ENCODE measurements at places on chromosomes 1 and 21. TPM values are rescaled to one million over a fixed set of nuclear protein-coding genes. Genes with fewer than 3 reads are reported as not detected.
A peak's percentile ranks its signal among the peaks of the same experiment; 100 is the strongest.

GRCh38 chr1:21874328-21874727 lies 62.3 kb downstream of the LDLRAD2 start:
- no peak overlapping the region for H3K4me3 ChIP-seq
- no peak overlapping the region for H3K27ac ChIP-seq
- DNase-seq = no peak
- no peaks in the 10 kb centered on the region for H3K36me3 ChIP-seq
- no peaks in the 10 kb centered on the region for H3K27me3 ChIP-seq

DNA sequence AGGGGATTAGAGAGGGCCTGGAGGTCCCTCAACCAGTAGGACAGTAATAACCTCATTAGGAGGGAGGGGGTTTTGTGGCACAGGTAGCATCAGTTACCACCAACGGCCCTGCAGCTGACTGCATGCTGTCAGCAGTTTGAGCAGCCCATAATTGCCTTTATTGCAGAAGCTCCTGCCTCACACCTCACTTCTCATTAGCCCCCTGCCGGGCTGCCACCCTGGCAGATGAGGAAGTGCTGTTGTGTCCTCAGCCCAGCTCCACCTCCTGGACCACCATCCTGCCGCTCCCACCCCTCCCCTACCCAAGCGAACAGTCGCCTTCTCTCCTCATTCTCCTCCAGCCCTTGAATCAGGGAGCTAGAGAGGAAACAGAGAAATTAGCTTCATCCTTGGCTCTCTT lies 237.4 kb downstream of the LMX1A start:
- no peaks in the 10 kb centered on the region for H3K36me3 ChIP-seq
- peaks cover 14% of the 10 kb centered on the region for H3K4me1 ChIP-seq
- H3K27ac ChIP-seq = no peak overlapping the region
- H3K4me3 ChIP-seq = no peak overlapping the region
- DNase-seq = no peak

GRCh38 chr1:22925111-22925510 lies 47.6 kb downstream of the LACTBL1 start:
- no peak overlapping the region for H3K27ac ChIP-seq
- no peak for DNase-seq
- H3K27me3 ChIP-seq = no peaks in the 10 kb centered on the region
- H3K36me3 ChIP-seq = no peaks in the 10 kb centered on the region

LRRC53 gene
- not detected for total RNA-seq

- no peak for DNase-seq
- H3K4me3 ChIP-seq = no peak overlapping the region
- H3K27ac ChIP-seq = peak overlapping the region; percentile 53
- H3K4me1 ChIP-seq = peaks cover 35% of the 10 kb centered on the region
- no peaks in the 10 kb centered on the region for H3K36me3 ChIP-seq
- H3K27me3 ChIP-seq = no peaks in the 10 kb centered on the region
These were observed 108.6 kb upstream of the ERRFI1 start for GRCh38 chr1:8134546-8135235.

GRCh38 chr1:218674280-218674773 lies 329.2 kb downstream of the TGFB2 start:
- no peak overlapping the region for H3K27ac ChIP-seq
- no peak overlapping the region for H3K4me3 ChIP-seq
- 0 out of 2 replicates have a peak, but pooled peaks cover 5% of the 10 kb centered on the region for H3K4me1 ChIP-seq
- no peaks in the 10 kb centered on the region for H3K27me3 ChIP-seq
- DNase-seq = peak; percentile 58

DNA sequence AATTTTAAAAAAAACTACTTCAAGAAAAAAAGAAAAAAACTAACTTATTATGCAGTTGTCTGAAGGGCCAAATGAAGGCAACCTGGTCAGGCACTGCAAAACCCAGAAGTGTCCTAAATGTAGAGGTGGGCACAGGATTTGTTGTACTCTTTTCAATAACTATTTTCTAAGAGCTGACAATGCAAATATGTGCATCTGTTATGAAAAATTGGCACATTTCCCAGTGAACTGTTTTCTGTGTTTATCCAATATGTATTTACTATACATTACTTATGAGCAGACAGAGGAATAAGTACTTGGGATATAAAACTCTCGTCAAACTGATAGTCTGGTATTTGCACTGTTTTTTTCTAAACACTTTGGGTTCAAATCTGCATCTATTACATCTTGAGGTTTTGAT lies 188.0 kb upstream of the C21orf91 start:
- no peaks in the 10 kb centered on the region for H3K36me3 ChIP-seq
- H3K27ac ChIP-seq = no peak overlapping the region
- no peak for DNase-seq

GRCh38 chr1:97424209-97424608 lies 496.6 kb downstream of the DPYD start:
- H3K36me3 ChIP-seq = no peaks in the 10 kb centered on the region
- H3K27ac ChIP-seq = no peak overlapping the region
- H3K4me1 ChIP-seq = no peaks in the 10 kb centered on the region
- H3K4me3 ChIP-seq = no peak overlapping the region
- no peaks in the 10 kb centered on the region for H3K27me3 ChIP-seq

ARID4B gene
- 16.8 TPM for total RNA-seq

DNA sequence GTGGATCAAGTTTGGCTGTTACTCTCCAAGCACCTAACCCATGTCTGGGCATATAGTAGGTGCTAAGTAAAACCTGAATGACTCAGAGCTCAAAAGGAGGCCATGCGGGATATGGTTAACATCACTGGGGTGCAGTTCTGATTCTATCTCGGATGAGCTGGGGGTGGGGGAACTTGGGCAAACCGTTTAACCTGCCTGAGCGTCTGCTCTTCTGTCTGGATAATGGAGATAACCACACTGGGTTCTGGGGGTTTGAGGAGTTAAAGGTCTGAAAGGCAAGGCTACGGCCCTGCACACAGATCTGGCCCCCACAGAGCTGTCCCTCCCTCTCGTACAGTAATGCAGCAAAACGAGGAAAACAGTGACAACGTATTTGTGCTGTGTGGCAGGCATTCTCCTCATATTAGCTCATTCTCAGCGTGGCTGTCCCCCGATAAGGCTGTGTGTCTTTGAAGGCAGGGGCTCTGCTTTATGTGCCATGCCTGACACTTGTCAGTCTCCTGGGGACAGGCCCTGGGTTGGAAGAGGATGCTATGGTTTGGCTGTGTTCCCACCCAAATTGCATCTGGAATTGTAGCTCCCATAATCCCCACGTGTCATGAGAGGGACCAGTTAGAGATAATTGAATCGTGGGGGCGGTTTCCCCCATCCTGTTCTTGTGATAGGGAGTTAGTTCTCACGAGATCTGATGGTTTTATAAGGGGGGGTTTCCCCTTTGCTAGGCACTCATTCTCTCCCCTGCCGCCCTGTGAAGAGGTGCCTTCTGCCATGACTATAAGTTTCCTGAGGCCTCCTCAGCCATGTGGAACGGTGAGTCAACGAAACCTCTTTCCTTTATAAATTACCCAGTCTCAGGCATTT lies 6.8 kb upstream of the ALDH4A1 start:
- H3K27me3 ChIP-seq = no peaks in the 10 kb centered on the region
- H3K4me3 ChIP-seq = no peak overlapping the region
- peaks cover 39% of the 10 kb centered on the region for H3K36me3 ChIP-seq
- H3K4me1 ChIP-seq = peaks cover 11% of the 10 kb centered on the region

OLFML2B gene
- 1.4 TPM for total RNA-seq

GRCh38 chr1:218700666-218701065 lies 355.5 kb downstream of the TGFB2 start:
- H3K27ac ChIP-seq = no peak overlapping the region
- peaks cover 22% of the 10 kb centered on the region for H3K4me1 ChIP-seq
- H3K4me3 ChIP-seq = no peak overlapping the region
- no peaks in the 10 kb centered on the region for H3K27me3 ChIP-seq
- H3K36me3 ChIP-seq = no peaks in the 10 kb centered on the region
- DNase-seq = no peak

DNA sequence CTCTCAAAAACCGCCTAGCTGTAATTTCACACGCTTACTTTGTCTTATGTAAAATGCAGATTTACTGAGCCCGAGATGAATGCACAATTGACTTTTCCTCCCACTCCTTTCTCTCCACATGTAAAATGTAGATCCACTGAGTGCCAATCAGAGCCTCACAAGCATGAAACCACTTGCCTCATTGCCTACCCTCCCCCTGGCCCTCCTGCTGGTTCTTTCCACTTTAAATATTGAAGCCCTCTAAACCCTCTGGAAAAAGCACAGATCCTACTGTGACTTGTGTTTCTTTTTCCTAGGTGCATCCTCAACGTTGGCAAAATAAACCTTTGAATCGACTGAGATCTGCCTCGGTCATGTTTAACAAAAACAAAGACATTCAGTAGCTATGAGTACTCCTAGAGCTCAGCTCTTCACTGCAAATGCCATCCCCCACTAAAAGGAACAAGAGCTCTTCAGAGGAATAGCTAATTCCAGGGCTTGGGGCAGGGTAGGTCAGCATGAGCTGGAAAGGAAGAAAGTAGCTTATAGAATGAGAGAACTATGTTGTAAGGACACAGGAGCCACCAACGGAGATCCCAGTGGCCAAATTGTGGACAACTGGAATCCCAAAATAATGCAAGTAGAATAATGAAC lies 365.5 kb upstream of the RUNX1 start:
- no peaks in the 10 kb centered on the region for H3K27me3 ChIP-seq
- no peak overlapping the region for H3K4me3 ChIP-seq
- no peak overlapping the region for H3K27ac ChIP-seq
- H3K36me3 ChIP-seq = no peaks in the 10 kb centered on the region
- no peaks in the 10 kb centered on the region for H3K4me1 ChIP-seq

DNA sequence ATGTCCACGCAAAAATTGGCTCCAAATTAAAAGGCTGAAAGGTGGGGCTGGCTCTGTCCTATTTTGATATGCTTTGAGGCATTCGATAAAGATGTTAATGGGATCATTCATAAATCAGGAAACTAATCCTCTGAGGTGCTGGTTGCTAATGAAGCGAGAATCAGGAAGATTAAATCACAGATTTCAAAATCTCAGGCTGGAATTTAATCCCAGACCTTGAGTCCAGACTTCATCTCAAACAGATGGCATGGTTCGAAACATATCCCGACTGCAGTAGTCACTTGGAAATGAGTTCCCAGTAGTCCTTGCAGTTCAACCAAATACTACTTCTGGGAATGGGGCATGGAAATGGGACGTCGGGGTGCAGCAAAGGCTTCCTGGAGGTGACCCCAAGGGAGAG lies 4.5 kb upstream of the KLF17 start:
- no peak overlapping the region for H3K4me3 ChIP-seq
- H3K36me3 ChIP-seq = no peaks in the 10 kb centered on the region
- DNase-seq = no peak
- no peak overlapping the region for H3K27ac ChIP-seq
- H3K27me3 ChIP-seq = no peaks in the 10 kb centered on the region
- no peaks in the 10 kb centered on the region for H3K4me1 ChIP-seq

MPL gene
- not detected for total RNA-seq

NR5A2 gene
- 0.36 TPM for total RNA-seq

- H3K27ac ChIP-seq = no peak overlapping the region
- H3K36me3 ChIP-seq = no peaks in the 10 kb centered on the region
- H3K4me3 ChIP-seq = no peak overlapping the region
These were observed 85.2 kb downstream of the HIVEP3 start for GRCh38 chr1:41833519-41834000.

DNA sequence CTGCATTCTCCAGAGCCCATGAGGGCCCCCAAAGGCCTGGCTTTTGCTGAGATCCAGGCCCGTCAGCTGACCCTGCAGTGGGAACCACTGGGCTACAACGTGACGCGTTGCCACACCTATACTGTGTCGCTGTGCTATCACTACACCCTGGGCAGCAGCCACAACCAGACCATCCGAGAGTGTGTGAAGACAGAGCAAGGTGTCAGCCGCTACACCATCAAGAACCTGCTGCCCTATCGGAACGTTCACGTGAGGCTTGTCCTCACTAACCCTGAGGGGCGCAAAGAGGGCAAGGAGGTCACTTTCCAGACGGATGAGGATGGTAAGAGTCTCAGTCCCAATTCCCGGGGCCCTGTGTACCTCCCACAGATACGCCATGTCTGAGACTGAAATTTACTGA lies 39.1 kb downstream of the PTPRU start:
- H3K4me1 ChIP-seq = peaks cover 23% of the 10 kb centered on the region
- no peak overlapping the region for H3K4me3 ChIP-seq
- no peak overlapping the region for H3K27ac ChIP-seq
- no peak for DNase-seq

FOXD2 gene
- 0.86 TPM for total RNA-seq

DNA sequence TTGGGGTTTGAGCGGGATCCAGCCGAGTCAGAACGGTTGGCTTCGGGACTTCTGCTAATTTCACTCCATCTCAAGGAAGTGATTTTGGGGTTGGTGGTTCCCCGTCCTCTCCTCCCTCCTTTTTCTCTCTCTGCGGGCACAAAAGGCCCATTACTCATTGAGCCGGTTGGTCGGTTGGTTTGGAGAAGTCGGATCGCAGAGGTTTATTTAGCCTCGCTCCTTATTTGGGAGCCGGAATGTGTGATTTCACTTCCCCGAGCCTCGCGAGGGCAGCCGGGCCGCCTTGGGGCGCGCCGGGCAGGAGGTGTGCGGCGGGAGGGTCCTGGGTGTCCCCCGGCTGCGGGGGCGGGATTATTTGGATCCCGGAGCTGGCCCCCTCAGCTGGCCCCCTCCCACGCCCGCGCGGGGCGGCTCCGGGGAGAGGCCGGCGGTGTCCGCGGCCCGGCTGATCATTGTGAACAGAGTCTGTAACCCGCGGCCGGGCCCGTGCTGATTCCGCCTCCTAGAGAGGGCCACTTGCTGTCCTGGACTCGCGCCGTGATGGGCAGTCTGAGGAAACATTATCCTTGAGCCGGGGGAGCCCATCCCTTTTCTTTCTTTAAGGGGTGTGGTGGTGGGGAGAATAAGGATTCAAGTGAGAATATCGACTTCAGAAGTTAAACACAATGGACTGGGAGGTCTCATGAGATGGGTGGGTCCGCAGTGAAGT lies 1.2 kb downstream of the MAPKAPK2 start:
- H3K4me1 ChIP-seq = peaks cover 28% of the 10 kb centered on the region
- DNase-seq = peak; percentile 83
- peaks cover 13% of the 10 kb centered on the region for H3K27me3 ChIP-seq
- H3K36me3 ChIP-seq = no peaks in the 10 kb centered on the region
- peak overlapping the region; percentile 85 for H3K4me3 ChIP-seq

GRCh38 chr1:181087400-181087901 lies 1.0 kb upstream of the IER5 start:
- H3K36me3 ChIP-seq = peaks cover 28% of the 10 kb centered on the region
- peak overlapping the region; percentile 90 for H3K27ac ChIP-seq
- peaks cover 18% of the 10 kb centered on the region for H3K4me1 ChIP-seq
- H3K4me3 ChIP-seq = peak overlapping the region; percentile 99
- H3K27me3 ChIP-seq = no peaks in the 10 kb centered on the region

- no peak overlapping the region for H3K4me3 ChIP-seq
- peak; percentile 86 for DNase-seq
- peaks cover 24% of the 10 kb centered on the region for H3K4me1 ChIP-seq
- peak overlapping the region; percentile 1 for H3K27ac ChIP-seq
- H3K36me3 ChIP-seq = no peaks in the 10 kb centered on the region
These were observed 25.7 kb upstream of the BACE2 start for GRCh38 chr21:41142051-41142795.

TSPEAR gene
- 3.2 TPM for total RNA-seq

AVPR1B gene
- total RNA-seq = 0.22 TPM

GRCh38 chr1:14875524-14876509 lies 277.3 kb downstream of the KAZN start:
- peaks cover 9% of the 10 kb centered on the region for H3K4me1 ChIP-seq
- no peak overlapping the region for H3K27ac ChIP-seq
- no peaks in the 10 kb centered on the region for H3K36me3 ChIP-seq
- no peak for DNase-seq

- peak overlapping the region; percentile 97 for H3K27ac ChIP-seq
- DNase-seq = peak; percentile 70
- no peaks in the 10 kb centered on the region for H3K36me3 ChIP-seq
- peaks cover 65% of the 10 kb centered on the region for H3K4me1 ChIP-seq
- H3K4me3 ChIP-seq = no peak overlapping the region
These were observed 359.8 kb downstream of the LTN1 start for GRCh38 chr21:28632755-28633408.

KCNE2 gene
- not detected for total RNA-seq

HSD3B2 gene
- total RNA-seq = not detected

- peaks cover 27% of the 10 kb centered on the region for H3K36me3 ChIP-seq
- no peaks in the 10 kb centered on the region for H3K27me3 ChIP-seq
These were observed 130.7 kb upstream of the BMP8A start for GRCh38 chr1:39360731-39361130.
